WTC11 (cell line): ENCODE measurements at places on chromosomes 1 and 21. TPM values are rescaled to one million over a fixed set of nuclear protein-coding genes. Genes with fewer than 3 reads are reported as not detected.
A peak's percentile ranks its signal among the peaks of the same experiment; 100 is the strongest.

GRCh38 chr1:5424802-5425703 lies 567.2 kb downstream of the NPHP4 start:
- peaks cover 7% of the 10 kb centered on the region for H3K27me3 ChIP-seq
- peaks cover 68% of the 10 kb centered on the region for H3K36me3 ChIP-seq
- H3K4me3 ChIP-seq, result no peak overlapping the region; the same call in 1 of the 2 replicates
- no peak for DNase-seq
- H3K4me1 ChIP-seq, result no peaks in the 10 kb centered on the region; the same call in 1 of the 2 replicates

Gene C1orf116
- total RNA-seq, result 2.3 to 2.7 TPM (median 2.4 TPM) in 3 replicates

DNA sequence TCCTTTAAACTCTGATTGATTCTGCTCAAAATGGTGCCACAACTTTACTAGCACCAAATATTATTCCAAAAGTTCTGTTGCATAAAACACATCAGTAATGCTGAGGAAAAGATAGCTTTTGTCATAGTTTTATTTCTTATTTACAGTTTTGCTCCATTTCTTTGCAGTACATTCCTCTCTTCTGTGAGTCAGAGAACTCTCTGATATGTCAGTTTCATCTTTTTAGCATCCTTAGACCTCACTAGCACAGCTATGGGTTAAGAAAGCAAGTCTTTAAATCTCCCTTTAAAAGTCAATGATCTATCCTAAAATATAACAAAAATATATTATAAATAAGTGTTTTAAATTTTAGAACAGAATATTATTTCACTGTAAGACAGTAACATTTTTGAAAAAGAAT lies 356.6 kb upstream of the SNX7 start:
- no peak for DNase-seq
- no peak overlapping the region for H3K4me3 ChIP-seq
- H3K27me3 ChIP-seq, result no peaks in the 10 kb centered on the region
- H3K4me1 ChIP-seq, result no peaks in the 10 kb centered on the region
- no peak overlapping the region for H3K27ac ChIP-seq
- no peaks in the 10 kb centered on the region for H3K36me3 ChIP-seq

Gene DCST2
- total RNA-seq, result 0.83 to 1.8 TPM (median 1.6 TPM) in 3 replicates

DNA sequence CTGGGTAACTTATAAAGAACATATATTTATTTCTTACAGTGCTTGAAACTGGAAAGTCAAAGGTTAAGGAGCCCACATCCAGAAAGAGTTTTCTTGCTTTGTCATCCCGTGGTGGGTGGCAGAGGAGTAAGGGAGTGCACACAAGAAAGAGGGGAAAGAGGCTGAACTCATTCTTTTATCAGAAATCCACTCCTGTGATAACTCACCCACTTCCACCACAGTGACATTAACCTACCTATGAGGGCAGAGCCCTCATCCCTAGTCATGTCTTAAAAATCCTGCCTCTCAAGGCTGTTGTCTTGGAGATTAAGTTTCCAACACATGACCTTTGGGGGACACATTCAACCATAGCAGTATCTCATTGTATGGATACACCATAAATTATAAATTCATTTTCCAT lies 32.5 kb upstream of the RGS4 start:
- DNase-seq, result no peak
- no peak overlapping the region for H3K4me3 ChIP-seq
- H3K27ac ChIP-seq, result no peak overlapping the region
- H3K27me3 ChIP-seq, result no peaks in the 10 kb centered on the region
- no peaks in the 10 kb centered on the region for H3K36me3 ChIP-seq

DNA sequence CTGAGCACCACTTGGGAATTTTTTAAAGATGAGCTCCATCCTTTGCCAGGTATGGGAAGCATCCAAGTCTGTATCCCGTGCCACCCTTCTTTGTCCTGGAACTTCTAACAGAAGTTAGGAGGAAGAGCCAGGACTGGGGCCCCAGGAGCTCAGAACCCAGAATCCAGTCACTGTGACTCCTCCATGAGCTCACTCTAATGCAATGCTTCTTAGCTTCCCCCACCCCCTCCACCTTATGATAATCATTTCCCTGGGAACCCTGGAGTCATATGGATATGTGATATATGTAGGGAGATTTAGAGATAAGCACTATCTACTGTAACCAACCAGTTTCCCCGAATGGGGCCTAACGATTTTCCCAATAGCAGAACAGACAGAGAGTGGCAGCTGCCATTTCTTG lies 758 bp upstream of the SPRR5 start:
- no peaks in the 10 kb centered on the region for H3K4me1 ChIP-seq
- peaks cover 4% of the 10 kb centered on the region; the same call in 1 of the 2 replicates for H3K27me3 ChIP-seq
- H3K27ac ChIP-seq, result no peak overlapping the region

Gene C4BPB
- total RNA-seq, result 0.26 to 0.30 TPM in 2 of 3 replicates, not detected in the other

Gene C1orf141
- not detected in 3 replicates for total RNA-seq

Gene SMCP
- total RNA-seq, result not detected in 3 replicates

DNA sequence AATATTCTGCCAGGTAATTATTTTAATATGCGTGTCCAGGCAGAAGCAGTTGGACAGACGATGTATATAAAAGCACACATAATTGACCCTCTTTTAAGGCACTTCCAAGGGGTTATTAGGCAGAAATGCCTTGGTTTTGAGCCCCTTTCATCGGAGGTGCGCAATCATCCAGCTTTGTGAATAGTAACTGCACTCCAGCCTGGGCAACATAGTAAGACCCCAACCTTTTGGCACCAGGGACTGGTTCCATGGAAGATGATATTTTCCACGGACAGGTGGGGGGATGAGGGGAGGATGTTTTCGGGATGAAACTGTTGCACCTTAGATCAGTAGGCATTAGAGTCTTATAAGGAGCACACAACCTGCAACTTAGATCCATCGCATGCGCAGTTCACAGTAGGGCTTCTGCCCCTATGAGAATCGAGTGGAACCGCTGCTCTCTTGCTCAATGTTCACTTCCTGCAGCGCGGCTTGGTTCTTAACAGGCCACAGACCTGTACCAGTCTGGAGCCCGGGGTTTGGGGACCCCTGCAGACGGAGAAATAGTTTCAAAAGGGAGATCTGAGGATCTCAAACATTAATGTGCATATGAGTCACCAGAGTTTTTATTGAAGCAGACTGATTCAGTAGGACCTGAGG lies 1.8 kb upstream of the MCOLN2 start:
- no peak for DNase-seq
- H3K27me3 ChIP-seq, result peaks cover 86% of the 10 kb centered on the region
- H3K4me3 ChIP-seq, result peak overlapping the region; percentile 79

DNA sequence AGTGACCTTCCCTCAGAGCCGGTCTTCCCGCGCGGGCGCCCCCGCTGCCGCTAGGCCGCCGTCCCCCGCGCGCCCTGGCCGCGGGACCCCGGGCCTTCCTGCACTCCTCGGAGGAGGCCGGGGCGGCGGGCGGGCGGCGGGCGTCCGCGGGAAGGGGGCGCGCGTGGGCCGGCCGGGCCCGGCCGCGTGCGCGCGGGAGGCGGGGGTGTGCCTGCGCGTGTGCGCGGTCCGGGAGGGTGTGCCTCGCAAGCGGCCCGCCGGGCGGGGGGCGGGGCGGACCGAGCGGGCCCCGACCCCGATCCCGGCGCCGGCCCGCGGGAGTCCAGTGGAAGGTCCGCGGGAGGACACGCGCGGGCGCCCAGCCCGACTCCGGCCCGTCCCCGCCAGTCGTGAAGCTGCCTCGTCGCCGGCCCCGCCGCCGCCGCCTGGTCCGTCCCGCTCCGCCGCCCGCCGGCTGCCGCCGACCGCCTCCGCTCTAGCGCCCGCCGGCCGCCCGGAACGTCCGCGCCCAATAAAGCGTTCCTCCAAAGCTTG lies 438 bp downstream of the MRPS6 start:
- H3K4me1 ChIP-seq, result peaks cover 45% of the 10 kb centered on the region
- H3K4me3 ChIP-seq, result peak overlapping the region; percentile 96
- peaks cover 7% of the 10 kb centered on the region for H3K36me3 ChIP-seq
- H3K27me3 ChIP-seq, result peaks cover 11% of the 10 kb centered on the region

Gene DCST1
- total RNA-seq, result 0.15 TPM in 1 of 3 replicates, not detected in the others

DNA sequence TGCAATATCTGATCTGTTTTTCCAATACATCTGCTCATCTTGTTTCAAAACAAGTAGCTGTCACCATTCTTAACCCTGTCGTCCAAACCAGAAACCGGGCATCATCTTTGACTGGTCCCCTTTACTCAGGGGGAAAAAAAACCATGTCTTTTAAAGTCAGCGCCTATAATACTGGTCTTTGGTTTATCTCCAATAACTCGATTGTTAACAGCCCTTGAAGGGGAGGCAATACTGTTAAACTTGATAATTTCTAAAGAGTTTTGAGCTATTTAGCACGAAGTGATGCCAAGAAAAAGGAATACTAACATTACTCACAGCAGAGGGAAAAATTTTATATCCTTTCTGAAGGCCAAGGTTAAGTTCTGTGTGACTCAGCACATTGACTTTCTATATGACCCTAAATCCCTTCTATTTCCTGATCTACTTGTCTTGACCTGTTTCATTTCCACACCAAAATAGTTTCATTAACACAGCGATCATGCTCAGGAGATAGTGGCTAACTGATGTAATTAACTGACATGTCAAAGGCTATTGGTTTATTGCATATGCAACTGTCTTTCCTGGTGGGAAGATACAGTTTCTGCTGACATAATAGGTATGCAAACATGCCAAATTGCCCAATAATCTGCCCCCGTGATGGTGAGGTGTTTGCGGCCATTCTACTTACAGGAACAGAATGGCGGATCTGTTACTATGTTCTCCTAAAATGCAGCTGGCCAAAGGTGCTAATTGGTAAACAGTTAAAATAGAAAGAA lies 59.1 kb downstream of the NFIA start:
- no peaks in the 10 kb centered on the region; the same call in 1 of the 2 replicates for H3K27me3 ChIP-seq
- no peak overlapping the region for H3K4me3 ChIP-seq
- DNase-seq, result no peak
- H3K27ac ChIP-seq, result peak overlapping the region; percentile 17
- no peaks in the 10 kb centered on the region for H3K36me3 ChIP-seq

GRCh38 chr1:19062258-19063029 lies 106.0 kb upstream of the IFFO2 start:
- DNase-seq, result no peak
- H3K36me3 ChIP-seq, result peaks cover 5% of the 10 kb centered on the region
- peaks cover 3% of the 10 kb centered on the region; the same call in 1 of the 2 replicates for H3K27me3 ChIP-seq
- no peaks in the 10 kb centered on the region for H3K4me1 ChIP-seq

DNA sequence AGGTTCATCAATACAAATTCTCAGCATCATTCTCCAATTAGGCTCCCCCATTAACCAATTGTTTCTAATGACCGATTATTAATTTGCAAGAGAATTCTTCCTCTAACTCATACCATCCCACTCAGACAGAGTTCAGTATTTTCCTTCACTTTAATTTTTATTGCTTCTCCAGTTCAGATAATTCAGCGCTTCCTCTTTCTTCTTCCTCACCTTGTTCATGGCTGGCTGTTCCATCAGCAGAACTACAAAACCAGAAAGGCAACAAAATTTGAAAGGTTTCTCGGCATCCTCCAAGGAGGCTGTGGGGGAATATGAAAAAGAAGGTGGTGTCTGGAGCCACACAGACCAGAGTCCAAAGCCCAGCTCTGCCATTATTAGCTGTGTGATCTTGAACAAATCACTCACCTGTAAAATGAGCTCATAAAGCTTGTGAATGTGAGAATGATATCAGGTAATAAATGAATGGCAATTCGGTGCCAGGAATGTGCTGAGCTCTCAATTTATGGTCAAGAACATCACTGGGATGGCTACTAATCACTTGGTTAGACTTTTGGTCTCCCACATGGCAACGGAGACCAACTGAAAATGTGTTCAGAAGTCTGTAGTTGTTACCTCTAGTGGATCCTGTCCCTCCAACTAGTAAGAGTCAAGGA lies 11.7 kb upstream of the ZNF436 start:
- H3K27ac ChIP-seq, result no peak overlapping the region
- no peaks in the 10 kb centered on the region; the same call in 1 of the 2 replicates for H3K27me3 ChIP-seq
- DNase-seq, result no peak

DNA sequence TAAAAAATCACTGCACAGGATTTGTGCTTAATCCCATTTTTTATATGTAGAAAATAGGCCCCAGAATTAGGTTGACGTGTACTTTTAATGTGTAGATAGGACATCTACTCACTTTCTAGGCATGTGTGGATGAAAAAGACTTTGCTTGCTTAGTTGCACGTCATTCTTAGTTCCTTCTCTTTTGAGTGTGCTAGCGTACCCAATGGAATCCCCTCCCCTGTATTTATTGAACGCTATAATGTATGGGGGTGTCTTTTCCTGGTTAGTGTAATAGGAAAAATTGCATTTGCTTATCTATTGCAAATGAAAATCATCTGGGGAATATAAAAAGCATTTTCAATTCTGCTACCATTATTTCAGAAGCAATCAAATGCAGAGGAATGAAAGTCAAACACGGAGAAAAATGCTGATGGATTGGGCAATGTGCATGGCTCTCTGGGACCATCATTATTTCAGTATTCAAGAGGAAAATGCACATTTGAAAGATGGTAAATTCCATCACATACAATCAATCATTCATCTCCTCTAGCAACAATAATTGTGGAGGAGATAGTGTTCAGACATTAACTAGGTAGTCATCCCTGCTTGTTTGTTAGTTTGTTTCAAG lies 277.0 kb upstream of the B3GALT2 start:
- no peak for DNase-seq
- no peak overlapping the region for H3K4me3 ChIP-seq
- H3K36me3 ChIP-seq, result no peaks in the 10 kb centered on the region
- peaks cover 21% of the 10 kb centered on the region for H3K4me1 ChIP-seq
- no peak overlapping the region for H3K27ac ChIP-seq

Gene IL23R
- not detected in 3 replicates for total RNA-seq
